ENCODE measurements at places on chromosomes 2 and 18.

GRCh38 chr18:3248062-3248657, 559 bp downstream of the MYL12A start:
- DNase-seq = no peak

GRCh38 chr2:190023860-190024259, 38.7 kb downstream of the MSTN start:
- no peak for DNase-seq

- no peak for DNase-seq
These were observed 156.0 kb downstream of the TANC1 start for GRCh38 chr2:159124441-159124911.

DNA sequence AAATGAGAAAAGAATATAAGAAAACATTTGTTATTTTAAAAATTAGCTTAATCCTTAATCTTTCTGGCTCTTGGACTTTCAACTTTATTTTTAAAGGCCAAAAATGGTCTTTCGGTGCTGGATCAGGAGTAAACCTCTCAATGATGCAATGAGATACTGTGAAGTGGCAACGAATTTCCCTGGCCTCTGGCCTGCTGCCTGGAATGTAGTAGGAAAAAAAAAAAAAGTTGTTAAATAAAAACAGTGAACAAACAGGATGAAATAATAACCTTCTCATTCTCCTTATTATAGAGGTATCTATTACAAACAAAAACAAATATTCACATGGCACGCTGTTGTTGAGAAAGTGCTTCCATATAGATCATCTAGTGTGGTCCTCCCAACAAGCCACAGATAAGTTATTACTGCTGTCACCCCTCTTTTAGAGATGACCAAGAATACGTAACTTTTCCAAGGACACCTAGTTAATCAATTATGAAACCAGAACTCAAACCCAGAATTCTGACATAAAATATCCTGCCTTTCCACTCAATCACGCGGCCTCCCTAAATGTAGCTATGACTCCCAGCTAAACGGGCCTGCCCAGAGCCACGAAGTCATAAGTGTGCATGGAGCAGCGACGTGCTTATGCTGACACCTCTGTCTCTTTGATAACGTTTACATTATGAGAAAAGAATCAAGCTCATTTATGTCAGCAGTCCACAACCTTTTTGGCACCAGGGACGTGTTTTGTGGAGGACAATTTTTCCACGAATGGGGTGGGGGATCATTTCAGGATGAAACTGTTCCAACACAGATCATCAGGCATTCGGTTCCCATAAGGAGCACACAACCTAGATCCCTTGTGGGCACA, 170.9 kb downstream of the BCL2 start:
- DNase-seq = no peak

GRCh38 chr2:16382451-16382850, 283.2 kb downstream of the CYRIA start:
- no peak for DNase-seq

GRCh38 chr2:220356076-220356475, 728.6 kb downstream of the SLC4A3 start:
- DNase-seq = no peak

DNA sequence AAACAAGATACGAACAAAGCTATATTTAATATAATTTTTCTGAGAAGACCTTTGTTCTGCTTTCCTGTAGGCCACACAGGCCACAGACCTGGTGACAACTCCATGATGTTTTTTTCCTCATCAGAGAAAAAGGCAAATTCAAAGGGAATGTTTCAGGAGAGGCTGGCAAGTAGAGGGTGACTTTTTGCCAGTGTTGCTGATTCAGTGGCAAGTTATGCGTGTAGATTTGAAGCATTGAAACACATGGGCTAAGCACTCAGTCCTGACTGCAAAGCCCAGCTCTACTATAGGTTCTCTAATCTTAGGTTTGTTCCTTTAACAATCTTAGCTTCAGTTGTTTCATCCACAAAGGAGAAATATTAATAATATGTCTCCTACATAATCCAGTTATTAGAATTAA, 499.8 kb downstream of the SUCLG1 start:
- no peak for DNase-seq

Measured in activated CD4-positive, alpha-beta T cell treated with anti-CD3 and anti-CD28 coated beads, Interleukin-2, amount 50 U/mL, for 1 hour (primary cell).